ENCODE measurements at places on chromosomes 13 and 19.
A peak's percentile ranks its signal among the peaks of the same experiment; 100 is the strongest.

DNA sequence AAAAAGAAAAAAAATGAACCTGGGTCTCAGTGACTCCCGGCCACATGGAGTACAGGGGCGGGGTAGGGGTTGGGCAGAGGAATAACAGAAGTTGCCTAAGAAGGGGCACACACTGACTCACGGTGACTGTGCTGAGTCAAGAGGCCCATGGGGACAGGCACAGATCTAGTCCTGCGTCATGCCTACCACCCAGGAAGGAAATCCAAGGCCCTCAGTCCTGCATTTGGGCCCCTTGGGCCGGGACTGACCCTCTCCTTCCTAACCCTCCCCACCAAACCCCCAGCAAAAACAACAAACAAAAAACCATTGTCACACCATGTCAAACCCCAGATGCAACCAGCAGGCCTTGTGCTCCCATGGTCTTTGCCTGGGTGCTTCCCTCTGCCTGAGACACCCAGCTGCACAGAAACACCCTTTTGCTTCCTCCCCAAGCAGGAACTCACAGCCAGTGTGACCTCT, 9.6 kb upstream of the NOTCH3 start:
- DNase-seq = no peak

DNA sequence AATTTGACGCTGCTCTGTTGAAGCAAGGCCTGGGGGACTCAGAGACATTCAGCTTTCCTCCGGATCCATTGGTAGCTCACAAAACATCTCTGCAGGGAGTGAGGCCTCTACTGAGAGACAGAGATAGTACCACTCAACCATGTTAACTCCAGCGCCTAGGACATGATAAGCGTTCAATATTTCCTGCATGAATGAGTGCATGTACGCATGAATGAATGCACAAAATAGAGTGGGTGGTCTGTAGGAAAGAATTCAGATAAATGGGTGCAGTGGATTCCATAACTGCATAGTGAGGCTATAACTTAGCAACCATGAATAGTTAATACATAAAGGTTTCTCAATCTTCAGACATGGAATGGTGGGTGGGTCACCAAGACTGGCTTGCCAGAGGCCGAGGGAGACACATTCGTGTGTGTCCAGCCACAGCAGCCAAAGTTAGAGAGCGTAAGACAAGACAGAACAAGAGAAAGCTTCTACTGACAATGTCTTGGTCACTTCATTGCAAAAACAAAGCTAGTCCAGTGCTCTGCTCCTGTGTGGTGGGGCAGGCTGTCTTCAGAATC, 36.3 kb upstream of the RCBTB2 start:
- no peak for DNase-seq

DNA sequence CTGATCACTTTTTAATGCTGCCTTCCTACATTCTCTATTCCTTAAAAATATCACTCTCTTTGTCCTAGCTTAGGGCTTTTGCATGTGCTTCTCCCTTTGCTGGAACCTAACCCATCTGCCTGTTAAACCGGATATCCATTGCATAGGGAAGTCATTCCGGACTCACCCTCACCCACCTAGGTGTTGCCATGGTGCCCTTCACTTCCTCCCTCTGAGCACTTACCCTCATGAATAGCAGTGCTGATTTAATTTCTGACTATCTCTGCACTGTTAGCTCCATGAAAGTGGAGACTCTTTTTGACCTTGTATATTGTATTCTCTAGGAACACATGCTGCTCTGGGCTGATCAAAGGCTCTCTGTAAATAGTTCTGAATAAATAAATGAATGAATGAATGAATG, 401.9 kb downstream of the PCDH20 start:
- no peak for DNase-seq

DNA sequence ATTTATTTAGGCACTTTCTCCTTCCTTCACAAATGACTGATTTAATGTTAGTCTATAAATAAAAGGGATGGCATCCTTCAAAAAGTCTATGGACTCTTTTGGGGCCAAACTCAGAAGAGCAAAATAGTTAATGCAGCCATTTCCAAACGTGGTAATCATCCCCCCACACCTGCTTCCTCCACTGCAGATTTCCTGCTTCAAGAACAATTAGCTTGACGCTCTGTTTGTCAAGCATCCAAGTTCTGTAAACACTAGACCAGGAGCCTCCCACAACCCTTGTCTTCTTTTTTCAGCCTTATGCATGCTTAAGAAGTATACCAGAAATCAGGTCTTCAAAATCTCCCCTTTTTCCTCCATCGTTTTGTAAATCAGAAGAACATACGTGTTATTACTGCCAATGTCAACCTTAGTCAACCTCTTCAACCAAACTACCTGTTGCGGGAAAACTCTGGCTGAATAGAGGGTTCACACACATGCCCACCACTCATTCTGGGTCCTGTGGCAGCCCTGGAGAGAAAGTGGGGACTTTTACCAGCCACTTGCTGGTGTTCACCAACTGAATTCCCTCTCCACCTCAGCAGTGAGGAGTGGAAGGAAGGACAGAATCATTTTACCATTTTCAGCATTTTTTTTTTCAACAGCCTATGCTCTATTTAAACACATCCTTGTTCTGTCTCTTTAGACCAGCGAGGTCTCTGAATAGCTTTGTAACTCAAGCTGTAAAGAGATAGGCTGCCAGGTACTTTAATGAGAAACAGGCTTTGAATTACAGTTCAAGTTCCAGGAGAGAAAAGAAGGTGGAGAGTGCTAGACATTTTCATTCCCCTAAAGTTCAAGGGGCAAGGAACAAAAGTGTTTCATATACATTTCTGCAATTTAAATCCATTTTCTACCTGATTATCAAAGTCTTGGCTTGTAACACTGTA, 39.1 kb downstream of the EFNB2 start:
- DNase-seq = no peak

GRCh38 chr13:44068737-44069136, 189.0 kb downstream of the LACC1 start:
- no peak for DNase-seq

GRCh38 chr13:20491926-20492435, 33.7 kb downstream of the CRYL1 start:
- no peak for DNase-seq

- DNase-seq = no peak
These were observed 20.3 kb downstream of the LYL1 start for GRCh38 chr19:13082192-13083007.

DNA sequence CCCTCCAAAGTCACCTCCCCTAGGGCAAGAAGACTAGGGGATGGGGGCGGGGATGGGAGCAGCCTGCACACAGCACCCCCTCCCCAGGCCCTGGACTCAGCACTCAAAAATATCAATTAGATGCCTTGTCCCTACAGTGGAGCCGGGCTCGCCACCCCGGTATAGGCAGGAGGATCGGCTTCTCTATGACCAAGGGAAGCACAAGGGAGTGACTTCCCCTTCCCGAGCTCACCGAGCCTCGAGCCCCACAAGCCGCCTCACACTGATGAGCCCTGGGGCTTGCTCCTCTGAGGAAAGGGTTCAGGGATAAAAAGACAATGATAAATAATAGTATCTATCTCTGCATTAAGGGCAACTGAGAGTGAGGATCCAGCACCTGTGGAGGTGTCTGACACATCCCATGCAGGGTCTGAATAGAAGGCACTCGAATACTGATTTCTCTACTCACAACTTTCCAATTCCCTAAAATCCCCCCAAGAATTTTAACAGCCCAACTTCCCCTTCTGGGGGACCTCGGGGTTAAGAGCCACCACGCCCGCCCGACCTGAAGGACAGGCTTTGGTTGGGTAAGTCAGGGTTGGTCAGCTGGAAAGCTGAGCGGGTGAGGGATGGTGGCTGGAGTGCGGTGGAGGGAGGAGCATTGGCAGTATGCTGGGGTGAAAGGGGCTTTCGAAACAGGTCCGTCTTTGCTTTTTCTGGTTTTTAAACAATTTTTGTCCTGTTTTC, 51.3 kb downstream of the STK24 start:
- DNase-seq = no peak

GRCh38 chr19:16070366-16070990, 5.8 kb upstream of the TPM4 start:
- peak; percentile 88 for DNase-seq

DNA sequence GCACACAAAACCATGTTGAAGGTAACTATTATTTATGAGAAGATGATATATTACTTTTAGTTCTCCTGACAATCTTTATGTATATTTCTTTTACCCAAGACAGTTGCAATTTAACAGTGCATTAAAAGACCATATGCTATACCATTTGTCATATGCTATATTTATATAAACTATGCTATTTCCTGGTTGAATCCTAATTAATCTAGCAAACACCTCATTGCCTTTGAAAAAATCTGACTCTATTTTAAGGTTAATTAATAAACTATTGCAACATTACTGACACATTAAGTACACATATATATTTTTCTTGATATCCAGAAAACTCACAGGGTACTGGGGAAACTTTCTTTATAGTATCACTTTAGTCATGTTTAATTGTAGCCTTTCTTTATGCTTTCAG, 649.4 kb upstream of the PCDH20 start:
- DNase-seq = no peak

GRCh38 chr13:43360171-43360570, 336.8 kb downstream of the DNAJC15 start:
- DNase-seq = no peak

DNA sequence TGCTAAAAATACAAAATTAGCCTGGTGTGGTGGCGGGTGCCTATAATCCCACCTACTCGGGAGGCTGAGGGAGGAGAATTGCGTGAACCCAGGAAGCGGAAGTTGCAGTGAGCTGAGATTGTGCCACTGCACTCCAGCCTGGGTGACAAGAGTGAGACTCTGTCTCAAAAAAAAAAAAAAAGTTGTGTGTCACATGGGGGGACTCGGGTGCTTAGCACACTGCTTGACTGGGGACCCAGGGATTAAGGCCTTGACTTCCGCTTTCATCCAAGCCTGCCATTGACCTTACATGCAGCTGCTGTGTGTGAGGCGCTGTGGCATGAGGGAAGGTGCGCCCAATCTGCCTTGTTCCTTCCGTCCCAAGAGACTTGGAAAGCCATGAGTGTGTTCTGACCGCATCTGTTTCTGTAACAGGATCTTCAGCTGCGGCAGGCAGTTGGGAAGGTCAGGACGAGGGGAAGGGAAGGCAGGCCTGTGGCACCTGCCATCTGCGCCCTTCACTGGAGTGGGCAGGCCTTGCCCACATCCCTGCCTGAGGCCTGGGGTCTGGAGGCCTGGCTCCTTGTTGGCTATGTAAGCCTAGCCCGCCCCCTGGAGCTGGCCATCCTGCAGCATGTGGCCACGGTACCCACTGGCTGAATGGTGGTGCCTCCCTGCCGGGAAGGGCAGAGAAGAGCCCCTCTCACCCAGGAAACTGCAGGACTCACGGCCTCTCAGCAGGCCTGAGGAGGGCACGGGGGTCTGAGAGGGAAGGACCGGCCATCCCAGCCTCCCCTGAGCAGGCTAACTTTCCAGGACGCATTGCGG, 23.0 kb downstream of the PPP1R37 start:
- no peak for DNase-seq

- no peak for DNase-seq
These were observed 6.5 kb upstream of the HSPH1 start for GRCh38 chr13:31168166-31168565.

DNA sequence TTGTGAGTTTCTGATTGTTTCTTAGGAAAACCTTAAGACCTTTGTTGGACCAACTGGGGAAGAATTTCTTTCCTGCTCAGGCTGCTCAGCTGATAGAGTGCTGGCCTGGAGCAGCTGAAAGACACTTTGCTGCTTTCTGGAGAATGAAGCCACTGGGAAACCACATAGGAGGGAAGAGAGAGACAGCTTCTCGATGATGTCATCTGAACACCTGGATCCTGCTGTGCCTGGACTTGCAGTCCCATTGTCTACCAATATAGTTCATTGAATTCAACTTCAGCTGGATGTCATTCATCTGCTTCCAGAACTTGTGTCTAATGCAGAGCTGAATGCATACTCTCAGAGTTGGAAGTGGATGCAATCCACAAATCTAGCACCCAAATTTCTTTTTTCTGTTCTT, 34.3 kb upstream of the TSHZ3 start:
- no peak for DNase-seq

GRCh38 chr13:101875717-101876393, 423.4 kb downstream of the ITGBL1 start:
- no peak for DNase-seq

- DNase-seq = no peak
These were observed 18.0 kb downstream of the APBA3 start for GRCh38 chr19:3743486-3743885.

GRCh38 chr19:39170386-39171231, 26.2 kb upstream of the NCCRP1 start:
- DNase-seq = no peak

GRCh38 chr19:3131168-3131567, 4.7 kb upstream of the GNA15 start:
- peak; percentile 26 for DNase-seq

- no peak for DNase-seq
These were observed 246.9 kb upstream of the PRR20A start for GRCh38 chr13:56893843-56894242.

GRCh38 chr13:99007414-99007986, 29.6 kb upstream of the DOCK9 start:
- no peak for DNase-seq
